HFF-Myc (cell line): ENCODE measurements at places on chromosomes 11 and 22.

- peak; percentile 52 for DNase-seq
Measured at GRCh38 chr11:93921695-93922468, 71.5 kb upstream of the VSTM5 start.

- DNase-seq, result no peak
Measured at GRCh38 chr11:36945384-36945783, 347.3 kb upstream of the RAG2 start.

- DNase-seq, result no peak
Measured at GRCh38 chr11:21710809-21711208, 482.1 kb upstream of the ANO5 start.

GRCh38 chr22:29946220-29946619, 63.2 kb downstream of the MTMR3 start:
- no peak for DNase-seq

DNA sequence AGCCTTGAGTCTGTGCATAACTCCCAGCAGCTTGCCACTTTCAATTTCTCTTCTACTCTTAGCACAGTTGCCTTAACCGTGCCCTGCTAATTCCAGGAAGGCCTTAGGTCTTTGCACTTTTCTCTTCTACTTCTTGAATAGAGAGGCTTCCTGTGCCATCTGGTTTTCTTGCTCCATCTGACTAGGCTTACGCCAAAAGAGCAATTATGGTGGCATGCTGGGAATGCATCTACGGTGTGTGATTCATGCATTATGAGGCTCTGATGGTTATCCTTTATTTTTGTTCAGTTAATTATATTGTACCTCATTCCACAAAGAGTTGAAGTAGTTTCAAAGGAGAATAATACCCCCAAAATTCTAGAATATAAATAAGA, 29.4 kb downstream of the SIK2 start:
- DNase-seq, result peak; percentile 69

GRCh38 chr11:117459979-117460300, 132.3 kb downstream of the CEP164 start:
- DNase-seq, result no peak

DNA sequence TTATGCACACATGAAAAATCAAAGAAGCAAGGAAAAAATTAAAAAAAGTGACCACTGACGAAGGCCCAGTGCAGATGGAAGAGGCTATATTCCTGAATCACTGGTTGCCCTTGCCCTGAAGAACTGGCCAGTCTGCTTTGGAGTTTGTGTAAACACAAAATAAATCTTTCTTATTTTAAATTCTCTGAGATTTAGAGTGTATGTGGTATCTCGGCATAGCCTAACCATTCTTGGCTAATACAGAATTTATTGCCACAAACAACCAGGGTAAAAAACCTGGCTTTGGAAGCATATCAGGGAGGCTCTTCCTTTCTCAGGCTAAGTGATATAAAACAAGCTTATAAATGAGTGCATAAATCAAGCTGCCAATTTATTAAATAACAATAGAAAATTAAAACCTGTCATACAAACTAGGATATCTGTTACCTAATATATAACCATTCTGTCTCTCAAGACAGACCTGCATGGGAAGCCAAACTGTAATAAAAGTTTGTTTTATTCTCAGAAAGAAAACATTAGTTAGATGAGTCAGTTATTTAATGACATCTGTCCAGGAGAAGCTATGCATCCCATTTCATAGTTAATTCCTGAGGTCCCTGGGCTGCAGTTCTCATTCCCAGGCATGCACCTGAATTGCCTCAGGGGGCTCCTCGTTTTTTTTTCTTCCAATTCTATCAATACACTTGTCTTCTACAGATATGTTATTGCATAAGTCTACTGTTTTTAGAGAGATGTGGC, 6.1 kb upstream of the TMEM135 start:
- no peak for DNase-seq

GRCh38 chr11:84607975-84608836, 1018.9 kb downstream of the DLG2 start:
- DNase-seq, result no peak

GRCh38 chr22:48934446-48934845, 893.2 kb downstream of the BRD1 start:
- DNase-seq, result no peak

DNA sequence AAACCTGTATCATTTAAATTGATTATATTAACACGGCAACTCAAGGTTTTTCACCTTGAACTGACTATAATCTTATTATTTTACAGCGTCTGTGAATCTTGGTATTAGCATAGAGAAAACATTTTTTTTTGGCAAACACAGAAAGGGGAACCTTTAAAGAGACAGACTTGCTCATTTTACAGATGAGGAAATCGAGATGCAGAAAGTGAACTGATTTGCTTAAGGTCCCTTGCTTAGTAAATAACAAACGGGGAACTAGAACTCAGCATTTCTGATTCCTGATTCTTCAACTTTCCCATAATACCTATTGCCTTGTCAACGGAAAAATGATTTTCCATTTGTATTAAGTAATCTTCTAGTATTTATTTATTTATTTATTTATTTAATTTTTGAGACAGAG, 33.2 kb upstream of the CECR2 start:
- no peak for DNase-seq

- DNase-seq, result no peak
Measured at GRCh38 chr22:20464096-20464614, 26.5 kb upstream of the SCARF2 start.

DNA sequence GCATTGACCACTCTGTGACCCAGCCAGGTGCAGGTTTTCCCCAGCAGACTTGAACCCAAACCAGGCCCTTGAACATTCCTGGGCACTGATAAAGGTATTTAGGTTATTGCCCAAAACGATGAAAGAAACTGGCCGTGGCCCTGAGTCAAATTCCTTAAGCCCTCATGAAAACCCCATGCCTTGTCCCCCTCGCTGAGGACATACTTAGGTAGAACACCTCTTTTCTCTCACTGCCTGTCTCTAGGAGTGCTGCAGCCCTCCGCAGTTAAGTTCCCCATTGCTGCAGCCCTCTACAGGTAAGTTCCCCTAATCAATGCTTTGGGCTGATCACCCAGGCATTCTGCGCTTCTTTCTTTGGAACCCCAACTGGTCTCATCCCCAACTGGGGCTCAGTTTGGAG, 961.6 kb downstream of the TBC1D22A start:
- DNase-seq, result no peak

DNA sequence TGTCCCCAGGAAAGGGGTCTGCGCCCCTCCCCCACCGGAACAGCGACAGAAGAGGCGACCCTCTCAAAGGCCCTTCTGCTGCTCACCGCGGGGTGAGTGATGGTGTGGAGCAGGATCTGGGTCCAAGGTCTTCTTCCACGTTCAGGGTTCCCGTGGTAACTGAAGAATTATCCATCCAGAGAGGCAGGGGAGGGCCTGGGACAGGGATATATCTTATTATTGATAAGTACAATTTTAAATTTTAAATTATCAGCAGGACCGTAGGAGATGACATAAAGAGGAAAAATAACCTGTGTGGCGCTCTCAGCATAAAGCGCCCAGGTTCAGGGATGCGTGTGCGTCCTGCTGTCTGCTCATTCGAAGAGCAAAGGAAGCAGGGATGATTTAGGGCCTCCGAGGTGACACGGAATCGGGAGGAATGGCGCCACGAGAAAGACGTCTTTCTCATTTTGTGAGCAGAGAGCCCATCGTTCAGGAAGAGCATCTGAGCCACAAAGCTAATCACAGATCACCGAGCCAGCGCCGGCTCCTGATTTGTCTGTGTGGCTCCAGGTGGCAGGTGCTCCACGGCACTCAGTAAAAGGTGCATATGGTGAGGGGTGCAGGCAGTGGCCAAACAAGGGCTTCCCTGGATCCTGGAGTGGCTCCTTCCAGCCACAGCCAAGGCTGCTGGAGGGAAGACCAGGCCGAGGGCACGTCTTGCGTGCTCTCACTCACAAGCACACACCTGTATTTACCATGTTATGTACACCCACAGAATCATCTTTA, 19.3 kb downstream of the KRTAP5-5 start:
- no peak for DNase-seq

GRCh38 chr11:3091846-3092602, 34.8 kb upstream of the CARS1 start:
- no peak for DNase-seq

DNA sequence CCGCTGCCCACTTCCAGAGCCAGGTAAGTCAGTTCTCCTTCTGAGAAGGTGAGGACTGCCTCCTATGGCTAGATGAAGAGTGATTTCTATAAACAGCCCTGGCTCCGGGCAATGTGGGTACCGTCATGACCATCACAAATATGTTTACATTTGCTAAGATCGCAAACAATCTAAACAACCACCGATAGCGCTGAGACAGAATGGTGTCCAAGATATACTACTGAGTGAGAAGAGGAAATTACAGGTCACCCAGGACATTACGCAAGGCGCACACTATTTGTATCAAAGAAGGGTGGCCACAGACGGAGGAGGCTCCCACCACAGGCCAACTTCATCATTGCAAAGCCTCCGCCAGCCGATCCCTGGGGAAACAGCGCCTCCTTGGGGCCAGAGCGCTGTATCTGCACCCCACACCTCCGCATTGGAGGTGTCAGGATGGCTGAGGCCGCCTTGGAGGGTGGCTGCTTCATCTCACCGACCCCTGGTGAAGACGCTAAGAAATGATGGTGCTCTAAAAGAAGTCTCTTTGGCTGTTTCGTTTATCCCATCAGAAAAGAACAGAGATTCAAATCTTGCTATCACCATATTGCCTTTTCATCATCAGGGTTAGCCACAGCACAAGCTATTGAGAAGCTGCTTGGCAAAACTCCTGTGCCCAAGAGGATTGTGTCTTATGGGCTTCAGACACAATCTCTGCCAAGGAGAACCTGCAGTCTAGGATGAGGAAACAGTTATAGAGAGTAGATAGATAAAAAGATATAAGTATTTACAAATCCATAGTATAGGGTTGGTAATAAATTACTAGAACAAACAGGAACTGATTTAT, 12.3 kb upstream of the ASRGL1 start:
- peak; percentile 15 for DNase-seq

GRCh38 chr11:124123622-124124021, 8.4 kb downstream of the VWA5A start:
- DNase-seq, result no peak

GRCh38 chr11:6022956-6023355, 7.6 kb downstream of the OR56A1 start:
- no peak for DNase-seq

DNA sequence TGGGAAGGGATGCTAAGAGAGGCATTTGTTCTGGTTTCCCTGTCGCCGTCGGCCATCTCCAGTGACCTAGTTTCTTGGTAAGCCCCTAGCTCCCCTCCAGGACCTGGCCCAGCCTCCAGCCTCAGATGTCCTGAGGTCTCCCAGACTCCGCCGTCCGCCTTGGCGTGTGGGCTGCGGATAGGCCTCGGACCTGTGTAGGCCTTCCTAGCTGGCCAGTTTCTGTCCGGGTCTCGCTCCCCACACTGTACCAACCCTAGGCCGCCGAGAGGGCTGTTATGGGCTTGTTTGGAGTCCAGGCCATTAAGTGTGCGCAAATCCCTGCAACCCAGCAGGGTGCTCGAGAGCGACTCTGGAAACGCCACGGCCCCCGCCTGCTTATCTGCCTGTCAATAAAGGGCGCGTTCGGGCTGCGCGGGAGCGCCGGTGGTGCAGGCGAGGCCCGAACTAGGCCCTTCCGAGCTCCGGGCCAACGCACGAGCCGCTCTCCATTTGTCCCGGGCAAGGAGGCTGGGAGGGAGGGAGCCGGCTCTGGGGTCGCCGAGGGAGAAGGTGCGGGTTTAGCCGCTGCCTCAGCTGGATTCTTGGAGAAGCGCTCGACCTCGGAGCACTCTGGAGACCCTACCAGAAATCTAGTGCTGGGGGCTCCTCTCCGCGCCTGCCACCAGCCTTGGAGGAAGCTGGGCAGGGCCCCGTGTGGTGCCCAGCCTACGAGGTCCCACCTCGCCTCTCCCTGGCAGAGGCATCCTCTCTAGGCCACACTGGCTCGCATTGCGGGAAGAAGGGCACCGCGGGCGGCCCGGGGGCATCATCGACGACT, 8.7 kb upstream of the PAX6 start:
- no peak for DNase-seq

DNA sequence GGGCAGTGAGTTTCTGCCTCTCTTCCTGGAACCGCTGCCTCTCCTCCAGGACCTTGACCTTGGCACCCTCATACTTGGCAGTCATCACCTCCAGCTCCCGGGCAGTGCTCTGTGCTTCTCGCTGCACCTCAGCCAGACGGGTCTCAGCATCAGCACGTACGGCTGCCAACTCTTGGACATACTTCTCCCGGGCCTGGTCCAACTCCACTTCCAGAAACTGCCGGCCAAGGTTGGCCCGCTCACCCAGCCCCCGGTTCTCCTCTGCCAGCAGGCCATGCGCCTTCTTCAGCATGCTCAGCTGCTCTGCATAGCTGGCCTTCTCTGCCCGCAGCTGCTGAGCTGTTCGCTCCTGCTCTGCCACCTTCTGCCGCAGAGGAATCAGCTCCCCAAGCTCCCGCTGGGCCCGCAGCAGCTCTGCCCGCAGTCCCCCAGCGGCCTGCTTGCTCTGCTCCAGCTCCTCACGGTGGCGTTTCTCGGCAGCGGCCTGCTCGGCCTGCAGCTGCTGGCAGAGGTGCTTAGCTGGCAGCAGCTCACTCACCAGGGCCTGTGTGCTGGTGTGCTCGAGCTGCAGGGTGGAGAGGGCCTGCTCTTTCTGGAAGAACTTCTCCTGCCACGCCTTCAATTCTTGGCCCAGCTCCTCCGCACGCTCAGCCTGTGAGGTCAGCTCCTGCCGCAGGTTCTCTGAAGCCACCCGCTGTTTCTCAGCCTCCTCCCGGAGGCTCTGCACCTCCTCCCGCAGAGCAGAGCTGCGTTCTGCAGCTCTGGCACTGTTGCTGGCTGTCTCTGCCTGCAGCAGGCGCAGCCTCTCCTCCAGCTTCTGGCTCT, 14.4 kb downstream of the IL18BP start:
- no peak for DNase-seq

GRCh38 chr22:25334162-25334490, 114.7 kb downstream of the CRYBB2 start:
- peak; percentile 10 for DNase-seq

DNA sequence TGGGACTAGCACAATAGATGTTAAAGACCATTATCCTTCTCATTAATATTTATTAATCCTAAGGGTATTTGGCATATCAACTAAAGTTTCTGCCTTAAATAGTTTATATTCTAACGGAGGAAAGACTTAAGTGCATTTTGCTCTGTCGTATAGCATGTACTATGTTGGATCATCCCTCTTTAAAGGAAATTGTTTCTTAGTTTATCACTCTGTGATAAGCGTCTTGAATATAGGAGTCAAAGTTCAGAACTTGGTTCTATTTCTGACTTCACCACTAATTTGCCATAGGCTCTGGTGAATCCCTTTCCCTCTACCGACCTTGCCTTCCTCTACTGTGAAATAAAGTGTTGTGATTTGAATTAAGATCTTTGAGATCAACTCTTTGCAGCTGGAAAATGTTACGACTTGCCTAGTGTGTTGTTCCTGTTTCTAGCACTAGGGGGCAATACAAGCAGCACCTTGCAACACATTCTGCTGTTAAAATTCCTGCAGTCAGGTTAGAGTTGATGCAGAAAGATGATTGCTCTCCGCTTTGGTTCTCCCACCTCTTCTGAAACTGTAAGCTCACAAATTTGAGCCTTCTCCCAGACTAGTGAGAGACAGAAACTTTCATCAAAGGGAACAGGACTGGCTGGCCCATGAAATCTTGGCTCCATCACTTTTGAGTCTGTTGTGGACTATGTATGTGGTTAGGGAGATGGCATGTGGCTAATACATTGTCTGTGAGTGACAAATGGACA, 27.8 kb upstream of the ZNRF3 start:
- DNase-seq, result peak; percentile 57

GRCh38 chr11:26507229-26507628, 64.8 kb downstream of the MUC15 start:
- no peak for DNase-seq

GRCh38 chr22:37379722-37380121, 47.6 kb downstream of the ELFN2 start:
- no peak for DNase-seq
